Activated CD4-positive, alpha-beta T cell treated with anti-CD3 and anti-CD28 coated beads for 36 hours (primary cell): ENCODE measurements at places on chromosomes 4 and X.

DNA sequence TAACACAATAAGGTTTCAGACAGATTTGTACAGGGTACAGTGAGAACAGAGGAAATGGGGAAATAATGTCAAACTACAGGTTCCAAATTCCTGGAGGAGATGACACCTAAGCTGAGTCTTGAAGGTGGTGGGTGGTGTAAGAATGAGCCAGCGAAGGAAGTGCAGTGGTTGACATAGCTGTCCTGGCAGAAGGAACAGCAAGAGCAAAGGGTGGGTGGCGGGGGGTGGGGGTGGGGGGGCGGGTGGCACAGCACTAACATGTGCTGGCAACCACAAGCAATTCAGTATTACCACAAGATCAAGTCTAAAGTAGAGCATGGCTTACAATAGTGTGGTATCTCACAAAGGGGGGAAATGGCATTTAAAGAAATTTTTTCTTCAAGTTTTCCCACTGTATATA lies 13.1 kb upstream of the G3BP2 start:
- DNase-seq, result peak; percentile 20

DNA sequence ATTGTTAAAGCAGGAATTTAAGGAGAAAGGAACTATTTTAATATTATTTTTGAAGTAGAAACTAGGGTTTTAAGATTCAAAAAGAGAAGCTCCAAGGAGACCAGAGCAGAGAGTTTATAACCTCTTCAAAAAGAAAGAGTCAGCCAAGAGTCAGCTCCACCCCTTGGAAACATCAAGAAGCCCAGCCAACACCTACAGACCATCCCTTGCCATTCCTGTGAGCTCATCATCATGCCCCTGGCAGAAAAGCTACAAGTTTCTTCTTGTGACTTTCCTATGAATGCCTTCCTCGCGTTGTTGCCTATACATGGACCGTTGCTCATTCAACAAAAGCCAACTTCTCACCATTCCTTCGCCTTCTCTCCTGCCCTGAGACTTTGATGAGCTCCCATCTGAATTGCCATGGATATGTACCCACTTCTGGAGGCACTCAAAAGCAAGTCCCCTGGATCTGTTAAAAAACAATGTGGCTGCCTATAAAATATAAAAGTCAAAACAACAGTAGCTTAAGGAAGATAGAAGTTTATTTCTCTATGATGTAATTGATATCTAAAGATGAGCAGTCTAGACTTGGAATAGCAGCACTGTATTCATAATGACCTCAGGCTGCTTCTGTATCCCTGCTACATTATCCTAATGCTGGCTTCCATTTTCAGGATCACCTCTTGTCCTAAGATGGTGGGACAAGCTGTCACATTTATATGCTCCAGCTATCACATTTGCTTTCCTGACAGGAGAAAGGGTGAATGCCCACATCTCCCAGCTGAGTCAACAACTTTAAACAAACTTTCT lies 20.3 kb downstream of the PLRG1 start:
- no peak for DNase-seq

GRCh38 chr4:40630335-40631021 lies 814 bp upstream of the RBM47 start:
- peak; percentile 12 for DNase-seq

GRCh38 chr4:108433832-108434231 lies 186.5 kb upstream of the RPL34 start:
- DNase-seq, result peak; percentile 47

DNA sequence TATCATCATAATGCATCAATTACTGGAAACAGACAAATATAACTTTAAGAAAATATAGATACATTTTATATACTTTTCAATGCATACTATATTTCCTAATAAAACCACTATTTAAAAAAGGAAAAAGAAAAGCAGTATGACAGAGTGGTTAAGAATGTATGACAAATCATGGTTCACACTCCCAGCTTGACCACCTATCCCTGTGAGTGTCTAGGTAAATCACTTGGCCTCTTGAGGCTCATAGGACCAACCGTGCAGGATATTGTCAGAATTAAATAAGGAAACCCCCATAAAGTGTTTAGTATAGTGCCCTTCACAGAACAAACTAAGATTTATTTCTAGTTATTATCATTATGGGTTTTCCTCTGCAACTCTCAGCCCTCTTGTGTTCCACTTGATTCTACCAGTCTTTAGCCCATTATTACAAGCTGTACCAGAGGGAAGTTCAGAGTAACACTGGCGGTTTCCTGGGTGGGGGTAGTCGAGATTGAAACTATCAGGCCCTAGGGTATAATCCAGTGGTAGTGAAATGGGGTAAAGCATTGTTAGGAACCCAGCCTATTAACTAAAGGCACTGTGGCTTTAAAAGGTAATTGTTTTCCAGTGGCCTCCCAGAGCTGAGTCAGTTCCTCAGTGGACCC lies 55.5 kb upstream of the PAK3 start:
- no peak for DNase-seq

DNA sequence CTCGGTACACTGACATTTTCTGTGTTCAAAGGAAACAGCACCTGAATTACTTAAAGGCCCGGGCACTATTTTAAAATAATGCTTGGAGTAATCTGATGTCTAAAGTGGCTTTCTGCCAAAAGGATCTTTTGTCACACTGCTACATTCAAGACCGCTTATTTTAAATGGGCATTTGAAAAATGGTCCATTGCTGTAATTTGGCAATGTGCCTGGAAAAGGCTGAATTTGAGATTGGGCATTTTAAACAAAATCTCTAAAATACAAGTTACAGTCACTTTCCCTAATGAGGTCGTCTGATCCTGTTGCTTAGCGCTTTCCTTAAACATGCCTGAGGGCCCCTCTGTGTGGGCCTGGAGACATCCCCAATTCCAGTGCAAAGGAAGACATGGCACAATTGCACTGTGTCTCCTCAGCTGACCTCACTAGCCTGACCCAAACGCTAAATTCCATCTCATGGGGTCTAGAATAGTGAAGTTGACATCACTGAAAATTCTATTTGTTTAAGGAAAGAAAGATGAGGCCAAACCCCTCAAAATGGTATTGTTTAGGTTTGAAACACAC lies 214.2 kb downstream of the GPC3 start:
- DNase-seq, result no peak

DNA sequence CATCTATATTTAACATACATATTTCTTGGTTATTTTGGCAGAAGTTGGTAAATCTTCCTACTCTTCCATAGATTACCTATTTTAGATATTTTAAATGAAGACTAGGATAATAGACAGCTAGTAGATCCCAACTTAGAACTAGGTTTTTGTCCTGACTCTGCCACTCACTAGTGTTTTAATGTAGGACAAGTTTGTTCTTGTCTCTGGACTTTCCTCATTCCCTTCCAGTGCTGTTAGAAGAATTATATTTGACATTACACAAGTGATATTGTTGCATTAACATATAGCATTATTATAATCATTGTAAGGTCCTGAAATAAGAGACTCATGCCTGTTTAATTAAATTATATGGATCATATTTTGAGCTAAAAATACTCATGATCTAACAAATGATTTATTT lies 24.1 kb upstream of the ALB start:
- no peak for DNase-seq

DNA sequence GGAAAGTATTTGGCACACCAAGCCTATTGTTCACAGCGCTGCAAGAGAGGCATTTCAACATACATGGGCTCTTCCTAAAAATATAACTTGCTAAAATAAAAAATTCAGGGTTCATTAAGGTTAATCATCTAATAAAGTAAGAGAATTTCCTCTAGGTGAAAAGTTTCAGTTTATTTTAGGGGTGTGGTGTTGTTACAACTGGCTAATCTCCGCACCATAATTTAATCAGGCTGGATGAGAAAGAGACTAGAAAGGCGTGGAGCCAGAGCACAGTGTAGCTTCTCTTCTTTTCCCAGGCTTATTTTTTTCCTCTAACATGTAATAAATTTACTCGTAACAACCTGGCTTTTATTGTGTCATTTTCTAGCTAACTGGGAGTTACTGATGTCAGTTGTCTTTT lies 47.9 kb downstream of the FHL1 start:
- DNase-seq, result no peak

GRCh38 chr4:153733751-153734448 lies 25.9 kb downstream of the RNF175 start:
- no peak for DNase-seq

GRCh38 chrX:85107407-85107806 lies 103.7 kb downstream of the APOOL start:
- no peak for DNase-seq

GRCh38 chrX:154019061-154019621 lies 561 bp downstream of the IRAK1 start:
- peak; percentile 39 for DNase-seq

GRCh38 chr4:145909281-145909715 lies 29.3 kb downstream of the ZNF827 start:
- no peak for DNase-seq

- no peak for DNase-seq
These were observed 117.6 kb upstream of the GPR101 start for GRCh38 chrX:137151403-137151802.

DNA sequence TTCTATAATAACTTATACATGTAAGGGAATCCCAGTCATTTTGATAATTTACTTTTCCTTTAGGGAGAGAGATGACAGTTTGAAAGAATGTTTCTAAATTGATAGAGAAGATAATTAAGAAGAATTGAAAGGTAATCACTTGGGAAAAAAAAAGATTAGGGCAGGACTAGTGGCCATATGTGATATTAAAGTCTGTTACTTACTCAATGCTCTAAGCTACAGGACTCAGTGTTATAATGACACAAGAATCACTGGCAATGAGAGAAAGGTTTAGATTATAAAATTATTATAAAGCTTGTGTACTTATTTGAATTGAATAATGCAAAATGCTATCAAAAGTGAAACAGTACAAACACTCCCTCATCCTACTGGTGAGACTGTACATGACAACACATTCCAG lies 265.3 kb downstream of the BANK1 start:
- no peak for DNase-seq

DNA sequence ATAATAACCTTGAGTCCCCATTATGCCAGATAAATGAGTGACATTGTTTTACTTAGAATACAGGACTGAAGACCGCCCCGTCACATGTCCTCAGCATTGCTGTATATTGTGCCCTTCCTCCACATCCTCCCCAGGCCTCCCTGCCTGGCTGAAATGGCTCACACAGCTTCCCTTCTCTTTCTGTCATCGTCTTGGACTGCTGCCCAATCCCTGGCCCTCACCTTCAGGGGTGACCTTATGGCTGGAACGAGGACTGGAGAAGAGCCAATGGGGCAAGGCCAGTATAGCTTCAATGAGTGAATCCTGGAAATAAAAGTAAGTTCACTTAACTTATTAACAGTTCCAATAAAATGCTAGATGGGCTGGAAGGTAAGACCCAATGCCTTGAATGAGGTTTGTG lies 2.7 kb downstream of the KCNE5 start:
- no peak for DNase-seq

- DNase-seq, result no peak
These were observed 335.3 kb upstream of the NOCT start for GRCh38 chr4:138680256-138680655.

- no peak for DNase-seq
These were observed 43.9 kb upstream of the FAM9A start for GRCh38 chrX:8845060-8845459.

DNA sequence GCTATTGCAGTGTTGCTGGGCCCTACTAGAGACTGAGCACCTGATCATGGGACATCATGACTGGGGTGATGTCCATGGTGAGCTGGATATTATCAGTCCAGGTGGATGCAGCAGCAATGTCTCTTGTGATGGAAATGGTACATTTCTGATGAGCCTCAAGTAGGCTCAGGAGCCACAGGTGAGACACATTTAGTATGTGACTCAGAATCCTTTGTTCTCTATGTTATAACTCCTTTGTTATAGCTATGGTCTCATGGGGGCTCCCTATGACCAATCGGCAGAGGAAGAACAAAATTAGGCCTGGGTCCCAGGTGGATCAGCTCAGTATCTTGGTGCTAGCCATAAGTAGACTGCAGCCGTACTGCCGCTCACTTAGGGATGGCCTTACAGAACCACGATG lies 107.9 kb upstream of the FAT1 start:
- DNase-seq, result no peak

GRCh38 chr4:151535366-151535765 lies 126.4 kb downstream of the FHIP1A start:
- no peak for DNase-seq

GRCh38 chr4:184856277-184856609 lies 30.5 kb upstream of the ACSL1 start:
- no peak for DNase-seq

GRCh38 chr4:52096048-52096447 lies 44.9 kb downstream of the SPATA18 start:
- no peak for DNase-seq

- DNase-seq, result no peak
These were observed 47.0 kb upstream of the MAN2B2 start for GRCh38 chr4:6527683-6528595.
